Renal cortex interstitium (tissue), 15 donors: ENCODE measurements at places on chromosomes 2 and 18. TPM values are rescaled to one million over a fixed set of nuclear protein-coding genes. Genes with fewer than 3 reads are reported as not detected.

DNA sequence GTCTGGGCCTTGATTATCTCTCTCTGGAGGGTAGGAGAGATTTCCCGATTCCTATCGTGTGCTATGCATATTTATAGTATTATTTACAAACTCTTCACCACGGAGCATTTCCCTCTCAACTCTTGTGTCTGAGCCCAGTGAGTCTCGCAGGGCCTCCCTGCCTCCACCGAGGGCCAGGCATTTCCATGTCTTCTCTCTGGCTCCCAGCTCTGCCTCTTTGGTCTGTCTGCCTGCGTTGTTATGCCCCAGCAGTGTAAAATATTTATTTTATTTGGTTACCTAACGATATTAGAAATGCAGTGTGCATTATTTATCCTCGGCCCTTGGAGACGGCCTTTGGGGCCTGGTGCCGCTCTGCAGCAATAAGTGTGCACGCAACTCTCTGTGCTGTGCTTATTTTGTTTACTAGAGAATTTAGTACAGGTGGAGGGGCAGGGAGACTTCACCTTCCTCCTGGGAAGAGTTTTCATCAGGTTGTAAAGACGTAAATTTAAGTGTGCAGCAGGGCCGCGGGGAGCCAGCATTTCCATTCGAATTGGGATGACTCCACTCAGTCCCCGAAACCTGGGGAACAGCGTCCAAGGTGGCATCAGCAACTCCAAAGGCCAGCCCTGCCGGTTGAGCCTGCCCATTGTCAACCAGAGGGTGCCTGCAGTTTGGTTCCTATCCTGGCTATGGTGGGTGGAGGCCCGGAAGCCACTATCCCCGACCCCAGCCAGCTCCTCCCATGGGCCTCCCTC, 100.2 kb downstream of the PTGR3 start:
- no peak for DNase-seq

DNA sequence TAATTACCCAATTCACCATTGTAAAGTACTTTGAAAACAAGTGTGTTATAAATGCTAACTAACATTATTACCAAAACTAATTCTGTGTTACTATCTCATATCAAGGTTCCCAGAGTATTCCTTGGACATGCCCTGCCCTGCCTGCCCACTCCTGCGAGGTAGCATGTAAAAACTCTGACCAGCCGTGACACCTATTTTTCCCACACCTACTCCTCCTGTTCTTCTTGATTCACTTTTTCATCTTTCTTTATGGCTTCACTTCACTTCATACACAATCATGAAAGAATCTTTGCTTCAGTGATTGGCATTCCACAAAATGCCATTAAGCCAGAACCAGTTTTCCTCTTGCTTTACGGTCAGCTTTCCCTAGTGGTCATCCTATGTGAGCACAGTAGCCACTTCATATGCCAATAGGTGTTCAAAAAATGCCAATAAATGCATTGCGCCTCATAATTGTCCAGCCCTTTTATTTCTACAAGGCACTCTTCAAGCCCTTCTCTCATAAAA, 42.6 kb upstream of the SETBP1 start:
- DNase-seq, result no peak

- DNase-seq, result no peak
These were observed 52.9 kb downstream of the PPP1R1C start for GRCh38 chr2:182038576-182038975.

- no peak for DNase-seq
These were observed 11.2 kb downstream of the COPS8 start for GRCh38 chr2:237096911-237097310.

DNA sequence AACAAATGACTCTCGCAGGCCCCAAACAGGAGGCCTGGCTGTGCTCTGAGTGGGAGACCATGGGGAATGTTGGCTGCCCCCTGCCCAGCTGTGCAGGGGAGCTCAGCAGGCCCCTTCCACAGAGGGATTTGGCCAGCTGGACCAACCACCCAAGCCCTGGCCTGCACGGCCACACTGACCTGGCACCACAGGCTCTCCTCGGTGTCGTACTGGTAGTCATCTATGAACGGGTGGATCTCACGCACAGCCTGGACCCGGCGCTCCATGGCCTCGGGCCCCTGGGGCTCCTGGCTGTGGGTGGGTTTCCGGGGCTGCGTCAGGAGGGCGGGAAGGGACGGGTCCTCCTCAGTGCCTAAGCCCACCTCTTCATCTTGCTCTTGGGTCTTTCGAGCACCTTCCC, 74.5 kb downstream of the POLR1A start:
- DNase-seq, result no peak

GRCh38 chr2:237202288-237203030, 116.8 kb downstream of the COPS8 start:
- no peak for DNase-seq

DNA sequence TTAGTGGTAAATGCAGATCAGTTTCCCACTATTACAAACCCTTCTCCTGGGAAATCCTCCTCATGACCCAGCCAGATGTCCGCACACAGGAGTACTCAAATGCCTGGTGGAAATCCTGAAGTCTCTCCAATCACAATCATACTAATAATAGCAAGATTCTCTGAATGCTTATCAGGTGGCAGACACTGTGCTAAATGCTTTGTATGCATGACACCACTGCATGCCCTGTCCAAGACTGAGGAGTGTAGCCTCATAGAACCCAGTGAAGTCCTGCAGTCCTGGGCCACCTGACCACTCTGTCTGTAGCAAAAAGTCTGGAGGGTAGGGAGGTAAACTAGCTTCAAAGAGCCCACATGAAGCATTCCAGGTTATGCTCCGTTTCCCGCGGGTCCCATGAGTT, 434.8 kb upstream of the CHST9 start:
- no peak for DNase-seq

GRCh38 chr2:4900861-4901770, 791.1 kb upstream of the SOX11 start:
- no peak for DNase-seq

- peak; percentile 46 for DNase-seq
These were observed 20.6 kb upstream of the ATRAID start for GRCh38 chr2:27191070-27191829.

DNA sequence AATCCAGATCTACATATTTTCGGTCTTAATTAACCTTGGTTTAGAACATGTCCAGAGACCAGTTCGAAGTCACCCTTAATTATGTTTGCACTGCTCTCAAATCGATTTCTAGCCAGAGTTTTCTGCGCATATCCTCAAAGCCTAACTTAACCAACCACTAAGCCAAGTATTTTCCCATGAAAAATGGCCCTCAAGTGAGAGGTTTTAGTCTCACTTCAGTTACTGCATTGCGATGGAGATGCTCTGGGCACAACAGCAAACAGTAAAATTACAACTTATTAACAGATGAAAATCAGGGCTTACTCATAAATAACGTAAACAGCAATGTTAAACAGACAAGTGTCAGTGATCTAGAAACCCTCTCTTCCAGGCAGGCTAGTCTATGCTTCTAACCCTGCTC, 4.5 kb downstream of the RTN4 start:
- DNase-seq, result no peak

DNA sequence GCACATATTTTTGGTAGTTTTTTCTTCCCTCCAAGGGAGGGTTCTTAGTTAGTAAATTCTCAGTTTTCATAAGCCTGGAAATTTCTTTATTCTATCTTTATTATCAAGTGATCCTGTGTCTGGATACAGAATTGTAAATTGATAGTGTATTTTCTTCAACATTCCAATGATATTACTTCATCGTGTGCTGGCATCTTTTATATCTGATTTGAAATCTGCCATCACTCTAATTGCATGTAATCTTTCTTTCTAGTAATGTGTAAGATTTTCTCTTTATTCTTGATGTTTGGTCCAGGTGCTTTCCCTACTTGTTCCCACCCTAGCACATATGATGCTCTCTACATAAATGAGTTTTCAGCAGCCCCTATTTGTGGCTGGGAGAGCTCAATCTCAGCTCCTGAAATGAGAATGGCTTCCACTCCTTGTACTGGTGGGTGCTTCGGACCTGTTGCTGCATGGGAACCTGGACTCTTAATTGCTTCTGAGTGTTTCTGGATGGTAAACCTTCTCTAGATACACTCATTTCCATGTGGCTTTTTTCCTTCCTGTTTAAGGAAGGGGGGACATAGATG, 102.7 kb downstream of the SMIM21 start:
- no peak for DNase-seq

- no peak for DNase-seq
These were observed 11.2 kb downstream of the SPP2 start for GRCh38 chr2:234061624-234062257.

GRCh38 chr2:232653441-232653840, 20.0 kb downstream of the EFHD1 start:
- DNase-seq, result no peak

GRCh38 chr18:42086288-42086687, 131.3 kb downstream of the PIK3C3 start:
- DNase-seq, result no peak

DNA sequence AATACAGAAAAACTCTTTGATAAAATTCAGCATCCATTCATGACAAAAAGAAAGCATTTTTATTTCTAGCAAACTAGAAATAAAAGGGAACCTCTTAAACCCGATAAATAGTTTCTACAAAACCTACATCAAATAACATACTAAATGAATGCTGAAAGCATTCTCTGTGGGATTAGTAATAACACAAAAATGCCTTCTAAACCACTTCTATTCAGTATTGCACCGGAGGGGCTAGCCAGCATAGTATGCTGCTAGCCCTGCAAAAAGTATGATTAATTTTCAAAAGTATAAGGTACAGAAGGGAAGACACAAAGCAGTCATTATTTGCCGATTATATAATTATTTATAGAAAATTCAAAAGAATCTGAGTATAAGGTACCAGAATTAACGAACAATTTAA, 145.2 kb downstream of the DTNB start:
- no peak for DNase-seq

DNA sequence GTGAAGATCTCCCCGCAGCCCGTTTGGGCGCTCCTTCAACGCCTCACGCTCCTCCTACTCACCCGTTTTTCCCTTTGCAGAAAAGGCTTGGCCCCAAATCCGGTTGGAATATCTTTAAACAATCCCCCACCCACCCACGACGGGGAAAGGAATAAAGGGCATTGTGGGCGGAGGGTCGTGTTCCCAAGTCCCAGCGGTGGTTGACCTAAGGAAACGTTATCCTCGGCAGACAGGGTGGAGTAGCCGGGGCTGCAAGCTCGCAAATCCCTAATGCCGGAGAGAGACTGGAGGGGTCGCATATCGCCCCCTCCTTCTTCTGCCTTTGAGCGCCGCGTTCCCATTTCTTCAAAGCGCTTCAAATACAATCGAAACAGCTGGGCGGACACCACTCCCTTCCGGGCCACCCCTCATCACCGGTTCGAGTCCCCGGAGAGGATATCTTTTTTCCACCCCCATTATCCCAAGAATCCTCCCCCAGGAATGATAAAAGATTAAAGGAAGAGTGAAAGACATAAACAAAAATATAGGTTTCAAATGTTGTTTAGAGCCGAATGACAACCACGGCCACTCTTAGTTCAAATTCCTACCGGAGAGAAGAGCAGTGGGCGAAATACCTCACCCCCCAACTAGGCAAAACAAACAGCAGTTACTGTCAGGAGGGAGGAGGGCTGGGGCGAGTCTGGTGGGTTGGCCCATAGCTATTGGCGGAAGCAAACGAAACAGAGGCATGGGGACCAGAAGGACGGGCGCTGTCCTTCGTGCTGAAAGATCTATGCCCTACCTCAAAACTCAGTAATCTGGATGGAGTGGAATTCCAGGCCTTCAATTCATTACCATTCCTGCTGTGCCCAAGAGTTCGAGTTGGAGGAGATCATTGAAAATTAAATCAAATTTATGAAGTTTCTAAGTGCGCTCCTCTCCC, 2.8 kb upstream of the GAD1 start:
- DNase-seq, result peak; percentile 87

DNA sequence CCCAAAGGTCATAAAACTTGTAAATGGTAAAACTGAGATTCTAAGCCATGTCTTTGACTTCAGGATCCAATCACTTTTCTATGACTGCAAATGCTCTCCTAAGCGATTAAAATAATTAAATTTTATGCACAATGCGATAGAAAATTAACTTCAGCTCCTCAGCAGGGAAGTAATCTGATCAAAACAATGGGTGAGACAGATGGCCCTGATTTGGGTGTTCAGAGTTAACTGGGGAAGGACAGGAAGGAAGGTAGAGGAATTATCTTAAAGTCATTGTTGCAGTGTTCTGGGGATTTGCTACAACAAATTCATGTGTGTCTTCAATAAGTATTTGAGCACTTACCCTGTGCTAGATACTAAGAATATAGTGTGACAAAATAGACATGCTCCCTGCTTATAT, 446.0 kb upstream of the MEX3C start:
- no peak for DNase-seq

GRCh38 chr18:61870151-61870550, 22.7 kb downstream of the RNF152 start:
- DNase-seq, result peak; percentile 20

GRCh38 chr2:153971250-153971649, 99.5 kb downstream of the GALNT13 start:
- no peak for DNase-seq

- no peak for DNase-seq
These were observed 15.0 kb upstream of the FMNL2 start for GRCh38 chr2:152319822-152320570.

DNA sequence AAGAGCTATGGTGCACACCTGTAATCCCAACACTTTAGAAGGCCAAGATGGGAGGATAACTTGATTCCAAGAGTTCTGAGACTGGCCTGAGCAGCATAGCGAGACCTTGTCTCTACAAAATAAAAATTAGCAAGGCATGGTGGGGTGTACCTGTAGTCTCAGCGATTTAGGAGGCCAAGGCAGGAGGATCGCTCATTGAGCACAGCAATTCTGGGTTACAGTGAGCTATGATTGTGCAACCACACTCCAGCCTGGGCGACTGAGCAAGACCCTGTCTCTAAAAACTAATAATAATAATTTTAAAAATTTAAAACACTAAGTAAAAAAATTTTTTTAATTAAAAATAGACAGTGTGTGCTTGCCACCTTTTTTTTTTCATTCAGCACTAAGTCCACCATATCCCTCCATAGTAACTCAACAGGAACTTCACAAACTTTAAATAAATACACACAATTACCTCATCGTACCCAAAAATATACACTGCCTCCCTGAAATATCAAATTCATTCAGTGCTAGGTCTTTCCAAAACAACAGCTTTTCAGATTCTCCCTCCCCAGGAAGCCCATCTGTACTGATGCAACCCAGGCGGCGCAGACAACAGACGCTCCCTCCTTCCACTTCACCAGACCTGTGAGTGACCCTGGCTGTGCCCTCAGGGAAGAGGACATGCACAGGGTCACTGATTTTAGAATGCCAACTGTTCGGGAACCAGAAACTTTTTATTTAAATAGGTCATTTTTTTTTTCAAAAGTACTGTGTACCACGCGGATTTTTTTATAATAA, 29.6 kb downstream of the FAM168B start:
- no peak for DNase-seq

GRCh38 chr2:237092920-237093781, 7.5 kb downstream of the COPS8 start:
- DNase-seq, result no peak

IL37 gene
- polyA plus RNA-seq, result 0.24 TPM

KCNE4 gene
- polyA plus RNA-seq, result 20.0 TPM

HRH4 gene
- polyA plus RNA-seq, result 0.17 TPM

CCDC93 gene
- 42.8 TPM for polyA plus RNA-seq

CRYBA2 gene
- not detected for polyA plus RNA-seq

HNMT gene
- 65.0 TPM for polyA plus RNA-seq

ATF2 gene
- polyA plus RNA-seq, result 68.5 TPM

DPP4 gene
- 136 TPM for polyA plus RNA-seq
